ENCODE measurements at places on chromosomes 2 and 18.
A peak's percentile ranks its signal among the peaks of the same experiment; 100 is the strongest.

- DNase-seq: no peak
Measured at GRCh38 chr2:216428618-216429350, 16.5 kb downstream of the SMARCAL1 start.

DNA sequence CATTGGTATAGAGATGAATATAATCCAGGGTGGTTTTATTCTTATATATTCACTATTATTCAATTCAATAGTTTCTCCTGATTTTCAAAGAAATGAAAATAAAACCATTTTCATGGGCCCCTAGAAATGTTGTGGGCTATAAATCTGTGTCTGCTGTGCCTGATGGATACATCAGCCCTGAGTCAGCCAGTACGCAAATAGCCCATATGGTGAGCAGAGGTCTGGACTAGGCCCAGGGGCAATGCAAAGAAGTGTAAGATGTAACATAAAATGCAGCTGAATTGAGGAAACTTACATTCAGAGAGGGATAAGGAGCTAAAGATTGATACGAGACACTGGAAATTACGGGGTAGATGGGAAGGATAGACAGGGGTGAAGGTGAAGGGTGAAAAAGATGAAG lies 122.5 kb downstream of the MAIP1 start:
- no peak for DNase-seq

- no peak for DNase-seq
Measured at GRCh38 chr2:36329746-36330472, 25.7 kb upstream of the CRIM1 start.

- DNase-seq: no peak
Measured at GRCh38 chr2:156003780-156004179, 328.7 kb downstream of the NR4A2 start.

DNA sequence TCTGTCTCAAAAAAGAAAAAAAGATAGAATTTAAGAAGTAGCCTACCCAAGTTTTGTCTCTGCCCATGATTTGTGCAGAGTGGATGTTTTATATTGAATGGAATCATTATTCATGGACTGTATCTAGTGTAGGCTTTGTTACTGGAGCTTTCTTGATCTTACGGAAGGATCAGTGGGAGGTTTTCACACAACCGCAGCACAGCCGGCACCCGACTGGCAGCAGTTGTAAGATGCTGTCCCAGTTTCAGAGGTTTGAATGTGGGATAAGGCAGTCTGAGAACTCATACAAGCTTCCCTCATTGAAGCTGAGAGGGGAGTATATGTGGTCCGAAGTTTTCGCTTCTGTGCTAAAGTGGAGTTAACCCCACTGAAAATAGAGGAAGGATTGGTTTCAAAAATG lies 19.7 kb upstream of the SAG start:
- no peak for DNase-seq

GRCh38 chr2:43331422-43331821 lies 105.0 kb upstream of the ZFP36L2 start:
- no peak for DNase-seq

GRCh38 chr2:132911726-132912724 lies 242.0 kb upstream of the LYPD1 start:
- DNase-seq: no peak

DNA sequence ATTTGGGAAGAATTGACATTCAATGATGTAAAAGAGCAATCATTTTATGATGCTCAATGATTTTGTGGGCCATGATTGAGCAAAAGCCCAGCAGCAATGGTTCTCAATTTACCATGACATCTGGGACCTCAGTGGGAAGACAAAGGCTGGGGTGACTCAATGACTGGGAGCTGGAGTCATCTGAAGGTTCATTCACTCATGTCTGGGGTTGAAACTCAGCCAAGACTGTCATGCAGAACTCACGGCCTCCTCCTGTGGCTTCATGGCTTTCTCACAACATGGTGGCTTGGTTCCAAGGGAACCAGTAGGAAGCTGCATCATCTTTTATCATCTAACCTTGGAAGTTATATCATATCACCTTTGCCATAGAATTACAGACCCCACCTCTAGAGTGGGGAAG lies 45.1 kb upstream of the CD226 start:
- DNase-seq: no peak

GRCh38 chr18:12302391-12303147 lies 5.5 kb upstream of the TUBB6 start:
- DNase-seq: no peak

- no peak for DNase-seq
Measured at GRCh38 chr2:24816884-24817283, 23.7 kb downstream of the CENPO start.

- DNase-seq: no peak
Measured at GRCh38 chr18:7941533-7941932, 374.4 kb downstream of the PTPRM start.

- DNase-seq: no peak
Measured at GRCh38 chr2:203446071-203446481, 89.0 kb downstream of the RAPH1 start.

DNA sequence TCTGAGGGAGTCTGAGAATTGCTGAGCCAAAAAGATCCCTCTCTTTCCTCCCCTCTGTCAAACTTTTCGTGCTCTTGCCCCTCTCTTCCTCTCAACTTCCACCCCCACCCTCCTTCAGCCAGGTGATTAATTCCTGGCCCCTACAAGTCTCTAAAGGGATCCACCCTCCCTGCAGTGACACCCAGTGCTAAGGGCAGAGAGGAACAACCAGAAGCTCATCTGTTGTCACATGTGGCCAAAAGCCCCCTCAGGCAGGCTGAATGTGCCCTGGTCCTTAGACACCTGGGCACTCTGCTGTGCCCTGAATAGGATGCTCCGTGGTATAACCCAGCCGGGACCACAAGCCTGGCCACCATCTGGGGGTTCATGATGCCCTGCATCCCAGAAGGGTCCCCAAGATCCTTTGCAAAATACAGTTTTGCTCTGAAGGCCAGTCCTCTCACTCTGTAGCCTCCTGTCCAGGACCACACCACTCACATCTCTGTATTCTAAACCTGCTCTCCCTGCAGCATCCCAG lies 234.4 kb downstream of the BCL11A start:
- no peak for DNase-seq

GRCh38 chr2:221100467-221101089 lies 471.5 kb downstream of the EPHA4 start:
- DNase-seq: no peak

- DNase-seq: peak; percentile 61
Measured at GRCh38 chr2:111898703-111899514, 502 bp downstream of the MERTK start.

GRCh38 chr2:42867093-42868065 lies 75.0 kb upstream of the HAAO start:
- DNase-seq: no peak

DNA sequence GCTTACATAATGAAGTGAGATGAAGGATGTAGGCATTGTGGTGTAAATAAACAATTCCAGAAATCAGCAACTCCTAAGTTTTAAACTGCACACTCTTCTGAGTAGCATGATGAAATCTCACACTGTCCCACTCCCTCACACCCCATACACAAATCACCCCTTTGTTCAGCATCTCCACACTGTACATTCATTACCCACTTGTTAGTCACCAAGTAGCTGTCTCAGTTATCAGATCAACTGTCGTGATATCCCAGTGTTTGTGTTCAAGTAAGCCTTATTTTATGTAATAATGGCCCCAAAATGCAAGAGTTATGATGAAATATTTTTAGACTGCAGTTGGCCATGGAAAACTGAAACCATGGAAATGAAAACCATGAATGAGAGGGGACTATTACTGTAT lies 135.7 kb downstream of the GRB14 start:
- no peak for DNase-seq

- DNase-seq: no peak
Measured at GRCh38 chr2:192940767-192941166, 746.0 kb upstream of the TMEFF2 start.

DNA sequence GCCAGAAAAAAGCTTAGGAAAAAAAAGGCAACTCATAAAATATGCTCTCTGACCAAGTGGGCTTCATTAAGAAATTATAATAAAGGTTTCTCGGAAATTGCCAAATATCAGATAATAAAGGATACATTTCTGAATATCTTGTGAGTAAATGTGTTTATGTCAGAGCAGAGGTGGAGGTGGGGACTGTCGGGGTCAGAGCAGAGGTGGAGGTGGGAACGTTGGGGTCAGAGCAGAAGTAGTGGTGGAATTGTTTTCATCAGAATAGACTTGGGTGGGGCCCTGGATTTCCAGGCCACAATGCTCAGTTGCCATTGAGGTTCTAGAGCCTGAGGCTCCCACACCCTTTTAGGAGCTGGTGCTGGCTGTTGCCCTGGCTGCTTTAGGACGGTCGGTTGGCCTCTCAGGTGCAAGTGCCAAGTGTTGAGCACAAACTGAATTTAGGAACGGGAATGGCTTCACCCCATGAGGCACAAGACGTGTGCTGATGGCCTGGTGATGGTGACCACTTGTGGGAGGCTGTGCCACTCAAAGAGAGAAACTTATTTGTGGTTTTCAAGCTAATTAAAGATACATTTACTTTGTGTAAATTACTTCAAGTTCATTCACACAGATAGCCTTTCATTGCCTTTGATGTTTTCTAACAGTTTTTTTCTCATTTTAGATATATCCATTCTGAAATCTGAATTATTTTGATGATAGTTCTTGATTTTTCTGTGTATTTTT lies 131.5 kb downstream of the ATP9B start:
- peak; percentile 30 for DNase-seq

- DNase-seq: no peak
Measured at GRCh38 chr2:208366215-208367127, 40.1 kb upstream of the PTH2R start.

DNA sequence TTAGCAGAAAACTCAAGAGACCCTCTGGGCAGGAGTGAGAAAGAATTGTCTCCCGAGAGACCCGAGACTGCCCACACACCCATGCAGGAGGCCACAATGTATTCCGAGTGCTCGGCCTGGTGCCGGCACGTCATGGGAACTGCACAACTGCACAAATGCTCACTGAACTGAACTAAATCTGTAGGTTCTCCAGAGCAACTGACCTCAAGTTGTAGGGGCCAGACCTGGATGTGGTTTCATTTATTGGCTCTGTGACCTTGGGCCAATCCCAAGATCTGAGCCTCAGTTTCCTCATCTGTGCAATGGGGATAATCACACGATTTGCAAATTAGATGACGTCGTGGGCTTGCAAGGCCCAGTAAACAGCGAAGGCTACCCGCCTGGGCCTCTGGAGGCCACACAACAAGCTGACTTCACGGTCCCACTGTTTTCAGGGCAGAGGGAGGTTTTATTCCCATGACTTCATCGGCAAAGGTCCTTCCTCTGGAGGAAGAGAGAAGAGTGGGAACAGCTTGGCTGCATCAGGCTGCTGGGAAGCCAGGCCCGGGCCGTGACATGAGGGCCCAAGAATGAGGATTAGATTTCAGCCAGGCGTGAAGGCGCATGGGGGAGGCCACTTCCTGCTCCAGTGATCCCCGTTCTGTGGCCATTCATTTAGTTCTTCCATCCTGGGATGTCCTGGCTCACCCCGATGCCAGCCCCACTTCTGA lies 3.6 kb upstream of the ERFE start:
- DNase-seq: no peak

GRCh38 chr2:238082827-238083226 lies 17.3 kb upstream of the ESPNL start:
- DNase-seq: no peak

DNA sequence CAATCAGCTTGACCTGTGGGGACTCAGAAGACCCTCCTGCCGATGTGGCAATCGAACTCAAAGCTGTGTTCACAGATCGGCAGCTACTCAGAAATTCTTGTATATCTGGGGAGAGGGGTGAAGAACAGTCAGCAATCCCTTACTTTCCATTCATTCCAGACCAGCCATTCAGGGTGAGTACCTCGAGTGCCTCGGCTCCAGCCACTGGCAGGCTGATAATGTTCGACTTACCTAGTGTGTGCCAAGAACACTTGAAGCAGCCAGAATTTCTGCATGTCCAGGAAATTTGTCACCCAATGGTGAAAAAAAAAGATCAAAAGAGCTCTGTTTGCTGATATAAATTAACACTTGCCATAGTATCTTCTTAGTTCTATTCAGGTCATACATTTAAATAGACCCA lies 2.3 kb downstream of the LGALSL start:
- no peak for DNase-seq

DNA sequence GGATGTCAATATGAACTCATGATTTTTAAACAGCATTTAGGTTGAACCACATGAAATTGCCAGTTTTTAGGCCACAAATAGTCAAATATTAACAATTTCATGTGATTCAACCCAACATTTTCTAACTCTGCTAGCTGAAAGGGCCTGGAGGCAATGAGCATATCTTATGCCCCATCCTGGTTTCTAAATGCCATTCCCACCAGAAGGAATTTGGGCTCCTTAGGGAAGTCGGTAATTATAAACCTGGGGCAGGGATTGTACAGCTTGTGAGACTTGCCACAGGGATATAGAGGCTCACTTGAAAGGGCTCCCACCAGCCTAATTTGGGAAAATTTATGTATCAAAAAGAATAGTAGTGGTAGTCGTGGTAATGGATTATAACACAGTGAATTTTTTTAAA lies 178.4 kb upstream of the ALPP start:
- DNase-seq: no peak

- DNase-seq: no peak
Measured at GRCh38 chr2:159891917-159892730, 94.1 kb upstream of the CD302 start.

DNA sequence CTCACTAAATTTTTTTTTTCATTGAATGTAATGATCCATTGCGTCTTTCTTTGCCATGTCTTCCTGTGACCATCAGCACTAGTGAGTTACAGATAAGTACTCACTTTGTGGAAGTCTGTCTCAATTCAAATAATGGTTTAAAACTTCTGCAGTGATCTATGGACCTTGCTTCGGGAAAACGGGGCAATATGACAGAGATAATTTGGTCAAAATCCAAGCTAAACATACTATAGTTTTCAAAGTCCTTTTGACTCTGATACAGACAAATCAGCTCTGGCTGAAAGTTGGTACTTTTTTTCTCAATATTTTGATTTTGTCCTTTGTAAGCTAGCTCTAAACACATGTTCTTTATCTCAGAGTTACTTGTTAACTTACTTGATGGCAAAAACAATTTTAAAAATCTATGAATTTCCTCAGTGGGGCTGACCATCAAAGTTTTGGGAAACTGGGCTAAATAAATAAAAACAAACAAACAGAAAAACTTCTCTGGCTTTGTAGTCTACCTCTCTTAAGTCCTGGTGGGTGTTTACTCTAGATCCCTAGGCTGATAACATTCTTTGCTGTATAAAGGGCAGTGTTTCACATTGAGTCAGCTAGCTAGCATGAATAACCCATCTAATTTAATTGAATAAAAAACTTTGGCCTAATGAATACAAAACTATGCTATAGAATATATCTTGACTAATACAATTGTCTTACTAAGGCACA lies 327.6 kb downstream of the RDH14 start:
- no peak for DNase-seq

DNA sequence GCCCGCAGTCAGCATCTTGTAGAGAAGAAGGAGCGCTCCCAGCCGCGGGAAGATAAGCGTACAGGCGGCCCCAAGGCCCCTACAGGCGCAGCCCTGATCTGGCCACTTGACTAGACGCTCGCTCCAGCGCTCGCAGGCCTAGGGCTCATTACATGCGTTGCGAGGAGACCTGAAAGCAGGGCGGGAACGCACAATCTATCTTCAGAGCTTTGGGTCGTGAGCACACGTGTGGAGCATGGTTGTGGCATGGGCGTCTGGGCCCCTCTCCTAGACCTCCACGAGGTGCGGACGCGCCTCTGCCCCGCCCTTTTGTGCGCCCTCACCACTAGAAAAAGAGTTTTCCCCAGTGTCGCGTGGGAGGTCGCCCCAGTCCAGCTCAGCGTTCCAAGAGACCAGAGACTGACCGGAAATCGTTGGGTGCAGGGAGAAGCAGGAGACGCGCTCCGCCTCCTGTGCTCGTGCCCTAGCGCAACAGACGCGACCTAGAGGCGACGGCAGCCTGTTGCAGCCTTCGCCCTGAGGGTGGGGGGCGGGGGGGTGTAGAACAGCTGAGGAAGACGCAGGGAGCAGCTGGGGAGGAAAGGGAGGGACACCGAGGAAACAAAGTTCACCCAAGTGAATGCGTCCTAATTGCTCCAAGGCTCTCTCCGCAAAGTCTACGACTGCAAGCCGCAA lies 12.6 kb downstream of the NR4A2 start:
- DNase-seq: peak; percentile 27

Data from neuronal stem cell (in vitro differentiated cells).